Neural progenitor cell (in vitro differentiated cells): ENCODE measurements at places on chromosomes 12 and 14.

DNA sequence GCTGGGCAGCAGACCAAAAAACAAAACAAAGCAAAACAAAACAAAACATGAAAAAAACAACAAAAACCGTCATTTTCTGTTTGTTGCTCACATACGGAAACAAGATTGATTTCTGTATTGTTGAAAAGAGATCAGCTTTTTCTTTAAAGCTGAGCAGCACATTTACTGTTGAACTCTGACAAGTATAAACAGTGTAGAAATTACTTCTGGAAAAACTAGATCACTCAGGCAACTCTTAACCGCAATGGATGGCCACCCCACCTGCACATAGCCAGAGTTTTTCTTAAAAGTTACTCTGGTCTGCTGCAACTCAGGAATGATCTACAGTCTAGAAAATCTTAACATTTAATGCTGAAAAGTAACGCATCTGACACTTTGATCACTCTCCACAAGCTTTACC, 80.9 kb downstream of the PPM1H start:
- no peak for DNase-seq

DNA sequence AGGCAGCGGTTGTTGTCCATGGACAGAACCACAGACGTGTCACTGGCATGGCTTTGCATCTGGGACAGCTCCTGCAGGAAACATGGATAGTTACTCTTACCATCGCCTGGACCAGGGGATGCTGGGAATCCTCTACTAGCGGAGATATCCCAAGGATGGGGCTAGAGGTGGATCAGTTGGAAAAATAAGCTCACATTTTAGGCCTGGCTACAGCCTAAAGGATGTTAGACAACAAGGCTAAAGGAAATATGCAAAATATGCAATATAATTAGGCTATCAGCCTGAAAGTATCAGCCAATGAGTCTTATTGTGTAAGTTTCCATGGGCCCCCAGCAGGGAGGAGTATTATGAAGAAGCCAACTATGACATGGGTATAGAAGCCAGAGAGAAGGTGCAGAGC, 5.0 kb downstream of the KRT76 start:
- DNase-seq: no peak

GRCh38 chr12:27277846-27278260, 33.8 kb downstream of the STK38L start:
- DNase-seq: no peak

DNA sequence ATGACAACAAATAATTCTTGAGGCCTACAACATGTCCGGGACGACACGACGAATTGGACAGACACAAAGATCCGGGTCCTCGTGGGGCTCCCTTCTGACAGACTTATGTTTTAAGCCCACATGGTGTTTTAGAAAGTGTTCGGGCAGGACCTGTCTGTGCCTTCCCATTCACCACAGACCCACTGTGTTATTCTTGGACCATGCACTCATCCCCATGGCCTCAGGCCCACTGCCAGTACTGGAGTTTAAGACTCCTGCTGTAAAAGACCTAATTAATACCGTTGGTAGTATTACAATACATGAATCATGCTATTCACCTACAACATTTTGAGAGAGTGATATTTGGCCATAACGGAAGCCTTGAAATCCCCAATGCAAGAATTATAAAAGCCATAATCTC, 20.0 kb downstream of the SLC15A4 start:
- DNase-seq: no peak

DNA sequence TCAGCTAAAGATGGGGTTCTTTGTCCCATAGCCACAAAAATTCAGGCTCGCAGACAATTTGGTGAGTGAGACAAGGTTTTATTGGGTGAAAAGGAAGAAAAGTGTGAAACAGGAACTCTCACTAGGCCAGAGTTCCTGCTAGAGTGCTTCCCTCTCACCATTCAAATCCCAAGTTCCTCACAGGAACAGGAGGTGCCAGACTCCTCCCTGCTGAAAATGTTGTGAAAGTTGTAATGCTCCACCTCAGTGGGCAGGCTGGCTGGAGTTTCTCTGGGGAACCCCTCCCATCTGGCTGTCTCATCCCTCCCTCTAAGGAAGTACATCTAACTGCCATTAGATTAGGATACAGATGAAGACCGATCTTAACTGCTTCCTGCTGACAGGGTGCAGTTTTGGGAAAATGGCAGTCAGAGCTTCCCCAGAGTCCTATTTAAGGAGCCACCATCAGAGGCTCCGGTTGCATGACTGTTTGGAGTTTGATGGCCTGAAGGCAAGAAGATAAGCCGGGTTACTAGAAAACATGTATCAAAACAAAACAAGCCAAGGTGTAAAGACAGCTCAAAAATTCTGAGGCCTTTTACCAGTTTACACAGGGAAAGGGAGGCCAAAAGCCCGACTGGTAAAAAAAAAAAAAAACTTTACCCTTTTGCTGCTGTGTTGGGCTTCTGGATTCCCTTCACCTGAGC, 127.6 kb downstream of the FSCB start:
- no peak for DNase-seq

DNA sequence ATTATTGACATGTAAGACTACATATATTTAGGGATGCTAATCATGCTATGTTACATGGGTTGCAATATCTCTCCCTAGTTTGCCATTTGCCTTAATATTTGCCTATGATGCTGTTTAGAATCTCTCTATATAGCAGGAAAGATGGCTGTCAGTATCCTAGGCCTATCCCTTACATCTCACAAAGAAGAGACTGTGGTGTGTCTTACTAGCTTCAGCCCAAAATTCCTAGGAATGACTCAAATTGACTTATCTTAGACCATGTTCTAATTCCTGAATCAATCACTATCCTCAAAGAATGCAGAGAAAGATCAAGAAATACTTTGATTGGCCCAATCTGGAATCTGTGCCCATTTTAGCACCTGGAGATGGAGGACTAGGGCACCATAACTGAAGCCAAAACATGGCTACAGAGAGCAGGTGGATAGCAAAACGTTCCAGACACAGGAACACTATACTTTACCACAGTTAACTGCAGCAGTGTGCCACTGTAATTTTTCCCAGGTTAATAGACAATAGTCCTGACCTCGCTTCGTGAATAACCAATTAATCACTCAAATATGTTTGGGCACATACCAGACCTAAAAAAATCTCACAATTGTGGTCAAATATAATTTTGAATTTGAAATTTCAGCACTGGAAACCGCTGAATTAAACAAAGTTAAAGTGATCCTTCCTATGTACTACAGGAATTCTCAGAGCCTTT, 32.7 kb upstream of the GLIPR1 start:
- no peak for DNase-seq

- DNase-seq: no peak
Measured at GRCh38 chr14:101379842-101380241, 181.5 kb upstream of the DIO3 start.

DNA sequence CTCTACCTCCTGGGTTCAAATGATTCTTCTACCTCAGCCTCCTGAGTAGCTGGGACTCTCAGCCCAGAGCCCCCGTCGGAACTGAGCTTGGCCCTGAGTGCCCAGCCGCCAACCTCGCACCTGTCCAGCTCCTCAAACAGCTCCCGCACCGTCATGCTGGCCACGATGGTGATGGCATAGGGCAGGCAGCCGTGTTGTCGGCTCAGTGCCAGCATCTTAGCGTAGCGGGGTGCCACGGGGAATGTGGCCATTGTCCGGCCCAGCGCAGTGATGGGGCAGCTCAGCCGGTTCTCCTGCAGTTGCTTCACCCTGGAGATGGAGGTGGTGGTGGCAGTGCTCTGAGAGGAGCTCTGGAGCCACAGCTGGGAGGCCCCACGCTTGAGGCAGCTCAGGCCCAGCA, 32.4 kb downstream of the DHX37 start:
- no peak for DNase-seq

- peak; percentile 1 for DNase-seq
Measured at GRCh38 chr14:27181333-27181732, 583.5 kb upstream of the NOVA1 start.

DNA sequence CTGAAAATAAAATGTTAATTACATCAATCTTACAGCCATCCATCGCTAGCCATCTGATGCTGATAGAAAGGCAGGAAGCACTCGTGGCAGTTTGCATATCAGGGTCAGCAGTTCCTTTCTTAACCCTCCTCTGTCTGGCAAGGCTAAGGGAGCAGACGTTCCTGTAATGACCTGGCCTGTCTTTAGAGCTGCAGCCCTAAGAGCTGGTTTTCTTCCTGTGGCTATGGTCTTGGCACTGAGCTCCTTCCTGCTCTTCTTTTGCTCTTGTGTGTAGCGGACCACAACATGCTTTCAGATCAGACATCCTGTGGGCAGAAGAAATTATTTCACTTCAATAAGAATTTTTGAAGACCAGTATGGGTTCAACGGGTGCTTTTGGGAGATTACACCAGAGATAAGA, 170.4 kb downstream of the DAD1 start:
- no peak for DNase-seq

DNA sequence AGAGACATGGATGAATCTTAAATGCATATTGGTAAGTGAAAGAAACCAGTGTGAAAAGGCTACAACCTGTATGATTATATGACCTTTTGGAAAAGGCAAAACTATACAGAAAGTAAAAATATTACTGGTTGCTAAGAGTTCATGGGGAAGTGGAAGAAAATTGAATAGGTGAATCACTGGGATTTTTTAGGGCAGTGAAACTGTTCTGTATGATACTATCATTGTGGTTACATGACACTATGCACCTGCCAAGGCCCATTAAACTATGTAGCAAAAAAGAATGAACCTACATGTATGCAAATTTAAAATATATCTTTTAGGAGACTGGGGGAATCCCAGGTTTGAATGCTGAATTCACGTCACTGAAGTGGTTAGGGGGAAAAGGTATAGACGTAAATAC, 12.6 kb upstream of the OR8S1 start:
- no peak for DNase-seq

- DNase-seq: no peak
Measured at GRCh38 chr14:59711080-59711479, 134.5 kb upstream of the CCDC175 start.

DNA sequence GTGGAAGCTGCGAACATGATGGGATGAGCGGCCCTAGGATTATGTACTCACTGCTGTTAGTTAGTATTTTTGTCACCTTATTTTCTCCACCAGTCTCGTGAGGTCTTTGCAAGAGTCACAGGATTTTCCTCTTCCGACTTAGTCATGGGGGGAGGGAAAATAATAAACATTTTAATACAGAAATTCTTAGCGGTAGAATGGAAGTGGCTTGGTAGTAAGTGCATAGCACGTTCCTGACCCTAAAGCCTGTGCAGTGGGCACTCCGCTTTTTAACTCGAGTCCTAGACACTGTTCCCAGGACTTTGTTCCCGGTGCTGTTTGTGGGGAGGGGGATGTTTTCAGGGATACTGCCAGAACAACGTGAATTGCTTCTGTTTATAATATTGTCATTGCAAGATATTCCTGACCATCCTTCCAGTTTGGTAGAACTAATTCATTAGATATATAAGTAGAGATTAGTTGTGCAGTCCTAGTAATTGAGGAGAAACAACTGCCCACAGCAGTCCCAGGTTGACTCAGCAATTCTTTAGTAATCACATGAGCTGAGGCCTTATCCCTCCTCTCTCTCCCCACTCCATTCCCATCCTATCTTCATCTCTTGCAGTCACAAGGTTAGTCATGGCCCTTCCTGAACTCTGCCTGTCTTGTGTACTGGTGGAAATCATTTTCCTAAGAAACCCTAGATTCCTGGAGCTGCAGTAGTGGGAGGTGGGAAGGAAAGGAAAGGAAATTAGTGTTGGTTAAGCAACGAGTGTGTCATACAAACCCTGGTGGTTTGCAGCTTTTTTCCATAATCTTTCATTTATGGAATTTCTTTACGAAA, 799 bp downstream of the SLC38A6 start:
- peak; percentile 19 for DNase-seq

DNA sequence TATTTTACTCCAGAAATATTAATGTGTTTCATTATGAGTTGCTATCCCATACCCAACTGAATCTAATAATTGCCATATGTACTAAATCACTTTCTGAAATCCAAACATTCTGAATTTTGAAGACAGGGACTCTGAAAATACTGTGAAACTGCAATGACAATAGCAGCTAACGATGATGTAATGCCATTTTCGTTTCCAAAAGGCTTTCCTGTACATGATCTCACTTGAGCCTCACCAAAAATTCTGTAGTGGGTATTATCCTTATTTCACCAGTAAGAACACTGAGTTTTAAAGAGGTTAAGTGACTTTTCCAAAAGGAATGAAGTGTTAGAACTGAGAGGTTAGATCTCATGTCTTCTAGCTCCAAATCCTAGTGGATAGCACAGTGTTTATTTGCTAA, 133.3 kb downstream of the FLRT2 start:
- DNase-seq: no peak

GRCh38 chr14:46988312-46988711, 336.7 kb upstream of the RPL10L start:
- DNase-seq: no peak

- no peak for DNase-seq
Measured at GRCh38 chr12:15196221-15196620, 25.0 kb downstream of the RERG start.

GRCh38 chr14:99757331-99758070, 35.7 kb upstream of the EML1 start:
- DNase-seq: no peak

DNA sequence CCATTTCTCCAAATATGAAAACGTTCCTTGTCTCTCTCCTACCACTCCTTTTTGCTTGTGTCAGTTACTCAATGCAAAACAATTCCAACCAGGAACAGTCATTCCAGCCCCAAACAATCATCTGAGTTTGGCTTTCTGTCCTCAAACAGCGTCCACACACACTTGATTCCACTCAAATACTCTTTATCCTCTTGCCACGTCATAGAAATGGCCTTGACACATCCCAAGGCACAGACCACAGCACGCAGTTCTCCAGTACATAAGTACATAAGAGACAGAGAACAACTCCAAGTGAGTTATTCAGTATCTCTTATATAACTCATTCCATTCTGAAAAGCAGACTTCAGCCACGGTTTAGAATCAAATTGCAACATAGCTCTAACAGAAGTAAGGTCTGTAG, 299.2 kb downstream of the RPS29 start:
- no peak for DNase-seq

- peak; percentile 73 for DNase-seq
Measured at GRCh38 chr14:80055667-80056496, 155.4 kb downstream of the DIO2 start.

- DNase-seq: no peak
Measured at GRCh38 chr12:107360033-107360432, 266.7 kb upstream of the CRY1 start.

DNA sequence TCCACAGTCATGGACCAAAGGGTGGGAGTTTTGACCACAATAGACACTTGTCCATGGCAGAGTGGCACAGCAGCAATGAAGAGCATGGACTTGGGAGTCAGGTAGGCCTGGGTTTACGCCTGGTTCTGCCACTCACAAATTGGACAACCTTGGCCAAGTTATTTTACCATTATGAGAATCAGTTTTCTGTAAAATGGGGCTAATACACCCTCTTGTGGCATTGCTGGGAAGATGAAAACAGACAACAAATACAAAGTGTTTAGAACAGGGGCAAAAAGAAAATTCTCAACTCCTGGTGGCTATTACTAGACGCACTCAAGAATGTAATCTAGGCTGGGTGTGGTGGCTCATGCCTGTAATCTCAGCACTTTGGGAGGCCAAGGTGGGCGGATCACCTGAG, 2.6 kb downstream of the C12orf43 start:
- DNase-seq: no peak
